ENCODE measurements at places on chromosomes 7 and 10.

GRCh38 chr7:3896169-3896765 lies 595.2 kb downstream of the SDK1 start:
- DNase-seq = no peak

GRCh38 chr7:157889480-157889879 lies 552.7 kb downstream of the DNAJB6 start:
- DNase-seq = no peak

DNA sequence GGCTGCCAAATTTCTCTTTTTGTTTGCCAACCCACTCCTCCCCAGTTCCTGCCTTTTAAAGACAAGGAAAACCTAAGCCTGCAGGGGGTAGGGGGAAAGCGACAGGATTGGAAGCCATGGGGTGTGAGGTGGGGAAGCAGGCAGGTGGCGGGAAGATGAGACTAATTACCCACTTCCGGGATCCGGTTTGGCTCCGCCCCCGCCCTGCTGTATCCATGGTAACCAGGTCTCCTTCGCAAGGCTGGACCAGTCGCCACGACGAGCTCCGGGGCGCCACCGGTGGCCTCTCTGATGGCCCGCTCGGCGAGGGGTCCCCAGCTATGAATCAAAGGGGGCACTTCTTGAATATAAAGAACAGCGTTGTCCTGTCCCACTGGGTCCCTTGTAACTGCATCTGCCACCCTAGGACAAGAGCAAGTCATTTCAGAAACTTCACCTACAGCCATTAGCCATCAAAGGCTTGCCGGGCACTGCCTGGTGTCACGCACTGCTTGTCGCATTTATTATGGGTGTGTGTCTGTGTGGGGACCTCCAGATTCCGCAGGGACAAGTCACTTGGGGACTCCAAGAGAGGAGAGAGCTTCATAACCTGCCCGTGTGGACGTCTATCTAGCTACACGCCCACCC lies 55.4 kb upstream of the LMTK2 start:
- DNase-seq = peak; percentile 10

GRCh38 chr7:114865564-114865963 lies 56.3 kb upstream of the MDFIC start:
- peak; percentile 18 for DNase-seq

DNA sequence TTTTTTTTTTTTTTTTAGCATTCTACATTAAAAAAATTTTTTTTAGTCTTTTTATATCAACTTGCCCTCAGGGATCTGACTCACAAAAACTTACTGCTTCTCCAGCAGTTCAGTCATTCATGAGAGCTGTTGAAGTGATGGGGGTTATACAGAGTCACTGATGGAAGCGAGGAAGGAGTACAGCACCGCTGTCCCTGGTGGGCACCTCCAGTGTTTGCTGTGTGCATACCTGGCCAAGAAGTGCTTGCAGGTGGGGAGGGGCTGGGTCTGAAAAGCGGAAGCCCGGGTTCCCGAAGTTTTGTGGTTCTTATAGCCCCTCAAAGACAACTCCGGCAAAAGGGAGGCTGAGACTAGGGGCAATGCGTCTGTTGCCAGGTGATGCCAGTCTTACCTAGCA lies 46.2 kb downstream of the MINDY4 start:
- no peak for DNase-seq

GRCh38 chr7:135943134-135943879 lies 33.9 kb downstream of the MTPN start:
- no peak for DNase-seq

DNA sequence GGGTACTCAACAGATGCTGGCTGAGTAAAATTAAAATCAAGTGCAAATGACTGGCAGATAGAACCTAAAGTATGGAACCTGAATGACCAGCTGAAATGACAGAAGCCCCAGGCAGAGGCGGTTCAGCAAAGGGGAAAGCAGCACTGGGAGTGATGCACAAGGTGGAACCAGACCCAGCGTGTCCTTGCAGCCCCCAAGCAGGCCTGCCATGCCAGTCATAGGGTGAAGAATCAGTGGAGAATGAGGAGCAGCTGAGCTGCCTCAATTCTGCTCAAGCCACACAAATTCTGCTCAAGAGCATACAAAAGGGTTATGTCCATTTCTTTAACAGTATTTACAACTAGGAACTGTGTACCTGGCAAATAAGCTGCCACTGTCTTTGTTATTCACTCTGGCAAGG lies 8.7 kb downstream of the ACTR1A start:
- DNase-seq = no peak

- DNase-seq = no peak
Measured at GRCh38 chr10:60048091-60048501, 141.7 kb upstream of the CCDC6 start.
